ENCODE measurements at places on chromosomes 12 and 14.
A peak's percentile ranks its signal among the peaks of the same experiment; 100 is the strongest.

GRCh38 chr12:3061501-3062215 lies 15.5 kb upstream of the TSPAN9 start:
- no peak for DNase-seq

- DNase-seq = no peak
These were observed 124.5 kb downstream of the BTG1 start for GRCh38 chr12:92020983-92021665.

DNA sequence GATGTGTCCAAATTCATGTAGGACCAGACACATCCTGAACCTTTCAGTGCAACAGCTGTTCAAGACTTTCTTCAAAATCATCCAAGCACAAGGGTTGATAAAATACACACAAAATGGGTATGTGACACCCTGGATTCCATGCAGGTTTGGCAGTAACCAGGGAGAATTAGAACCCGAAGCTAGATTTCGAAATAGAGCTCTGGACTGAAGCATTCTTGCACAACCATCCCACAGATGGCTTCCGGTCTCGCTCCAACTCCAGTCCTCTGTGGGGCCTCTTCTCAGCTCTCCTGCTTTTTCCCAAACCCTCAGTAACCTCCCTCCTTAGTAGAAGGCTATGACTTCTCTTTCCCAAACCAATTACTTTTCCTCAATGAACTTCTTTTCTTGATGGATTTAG lies 171.3 kb downstream of the TTC7B start:
- no peak for DNase-seq

- DNase-seq = peak; percentile 58
These were observed 775 bp downstream of the GABARAPL1 start for GRCh38 chr12:10213168-10214135.

GRCh38 chr14:79658769-79659168 lies 552.5 kb downstream of the DIO2 start:
- DNase-seq = no peak

DNA sequence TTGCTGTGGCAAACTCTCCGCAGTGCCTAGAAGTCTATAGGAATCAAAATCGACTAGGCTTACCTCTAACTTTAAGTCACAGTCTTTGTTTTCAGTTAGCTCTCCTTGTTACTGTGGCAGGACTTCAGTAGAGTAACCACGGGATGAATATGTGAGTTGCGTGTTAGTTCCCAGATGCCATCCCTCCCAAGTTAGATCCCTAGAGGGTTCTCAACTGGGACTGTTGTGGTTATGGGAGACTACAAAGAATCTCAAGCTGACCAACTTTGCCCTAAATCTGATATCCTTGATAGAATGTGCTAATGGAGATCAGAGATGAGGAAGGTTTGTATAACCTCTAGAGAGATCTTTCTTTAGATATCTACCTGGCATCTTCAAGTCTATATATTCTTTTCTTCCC lies 208.1 kb downstream of the AKAP6 start:
- no peak for DNase-seq

GRCh38 chr12:57898308-57898970 lies 42.9 kb upstream of the ATP23 start:
- DNase-seq = no peak

DNA sequence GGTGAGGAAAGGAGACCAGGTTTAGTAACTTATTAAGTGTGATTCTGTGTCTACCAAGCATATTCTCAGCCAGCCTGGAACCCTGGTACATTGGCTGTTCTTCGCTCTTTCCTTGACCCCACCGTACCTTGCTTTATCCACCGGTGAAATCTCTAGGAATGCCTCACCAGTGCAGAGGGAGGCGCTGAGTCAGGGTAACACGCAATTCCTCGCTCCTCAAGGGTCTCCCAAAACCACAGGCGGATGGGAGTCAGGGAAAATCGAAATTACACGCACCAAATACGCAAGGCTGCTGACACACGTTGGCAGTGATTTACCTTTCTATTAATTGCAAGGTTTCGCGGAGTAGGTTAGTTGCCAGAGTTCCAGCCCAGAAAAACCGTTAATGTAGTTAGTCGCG lies 845 bp downstream of the L3HYPDH start:
- no peak for DNase-seq

GRCh38 chr12:80356097-80356496 lies 87.9 kb upstream of the PTPRQ start:
- DNase-seq = no peak

- no peak for DNase-seq
These were observed 117.8 kb downstream of the ITPR2 start for GRCh38 chr12:26715232-26715631.

- DNase-seq = no peak
These were observed 25.8 kb upstream of the CLEC4E start for GRCh38 chr12:8566525-8566924.

- no peak for DNase-seq
These were observed 18.9 kb downstream of the KIF26A start for GRCh38 chr14:104157016-104157928.

Data from effector CD8-positive, alpha-beta T cell (primary cell).